Hematopoietic multipotent progenitor cell treated with erythropoietin and hydrocortisone succinate and interleukin-3 and kit ligand, for 8 days (in vitro differentiated cells): ENCODE measurements at places on chromosomes 3 and 15.
A peak's percentile ranks its signal among the peaks of the same experiment; 100 is the strongest.

- no peak for DNase-seq
These were observed 719.7 kb upstream of the BCHE start for GRCh38 chr3:166556955-166557354.

DNA sequence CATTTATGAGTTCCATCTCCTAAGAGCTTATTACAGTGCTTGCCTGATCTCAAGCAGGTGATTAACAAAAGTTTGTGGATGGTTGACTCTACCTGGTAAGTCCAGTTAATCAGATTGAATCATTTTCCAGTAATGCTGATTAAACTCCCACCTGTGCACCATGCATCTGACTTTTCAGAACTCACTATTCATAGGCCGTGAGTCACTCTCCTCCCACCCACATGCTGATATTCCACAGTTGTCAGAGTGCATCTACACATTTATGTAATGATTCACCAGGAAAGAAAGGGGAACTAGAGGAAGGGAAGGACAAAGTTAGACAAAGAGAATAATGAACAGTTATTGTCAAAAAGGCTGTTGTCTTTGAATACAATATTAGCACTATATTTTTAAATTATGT lies 106.2 kb upstream of the UBE3A start:
- DNase-seq: no peak

DNA sequence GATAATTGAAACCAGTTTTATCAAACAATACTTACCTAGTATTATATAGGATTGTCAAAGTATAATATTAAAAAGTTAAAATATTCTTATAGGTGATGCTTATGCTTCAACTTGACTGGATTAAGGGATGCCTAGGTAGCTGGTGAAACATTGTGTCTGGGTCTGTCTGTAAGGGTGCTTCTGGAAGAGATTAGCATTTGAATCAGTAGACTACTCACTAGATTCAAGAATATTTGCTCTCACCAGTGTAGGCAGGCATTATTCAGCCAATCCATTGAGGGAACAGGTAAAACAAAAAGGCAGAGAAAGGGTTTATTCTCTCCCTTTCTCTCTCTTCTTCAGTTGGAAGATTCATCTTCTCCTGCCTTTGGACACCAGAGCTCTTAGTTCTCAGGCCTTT lies 486.8 kb upstream of the GOLIM4 start:
- DNase-seq: no peak

- no peak for DNase-seq
These were observed 197.0 kb upstream of the KCNH8 start for GRCh38 chr3:18951333-18951732.

GRCh38 chr3:186477876-186478275 lies 66.3 kb downstream of the CRYGS start:
- no peak for DNase-seq

- DNase-seq: no peak
These were observed 138.9 kb upstream of the SLC7A14 start for GRCh38 chr3:170724599-170725280.

GRCh38 chr3:139113993-139114375 lies 69.3 kb upstream of the PRR23C start:
- peak; percentile 16 for DNase-seq

DNA sequence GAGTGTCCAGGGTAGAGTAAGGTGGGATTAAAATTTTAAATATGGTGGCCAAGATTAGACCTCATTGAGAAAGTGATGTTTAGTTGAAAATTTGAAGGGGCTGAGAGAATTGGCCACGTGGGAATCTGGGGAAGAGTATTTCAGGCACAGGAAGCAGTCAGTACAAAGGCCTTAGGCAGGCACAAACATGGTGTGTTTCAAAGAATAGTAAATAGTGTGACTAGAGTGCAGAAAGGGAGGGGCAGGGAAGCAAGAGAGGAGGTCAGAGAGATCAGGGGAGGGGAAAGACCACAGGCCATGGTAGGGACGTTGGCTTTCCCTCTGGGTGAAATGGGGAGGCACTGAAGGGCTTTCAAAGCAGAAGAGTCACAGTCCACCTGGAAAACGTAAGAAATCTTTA lies 36.6 kb upstream of the POMGNT2 start:
- DNase-seq: no peak

GRCh38 chr3:47259114-47259513 lies 23.5 kb downstream of the KIF9 start:
- DNase-seq: no peak

GRCh38 chr3:100693225-100693624 lies 16.1 kb upstream of the TFG start:
- DNase-seq: no peak

DNA sequence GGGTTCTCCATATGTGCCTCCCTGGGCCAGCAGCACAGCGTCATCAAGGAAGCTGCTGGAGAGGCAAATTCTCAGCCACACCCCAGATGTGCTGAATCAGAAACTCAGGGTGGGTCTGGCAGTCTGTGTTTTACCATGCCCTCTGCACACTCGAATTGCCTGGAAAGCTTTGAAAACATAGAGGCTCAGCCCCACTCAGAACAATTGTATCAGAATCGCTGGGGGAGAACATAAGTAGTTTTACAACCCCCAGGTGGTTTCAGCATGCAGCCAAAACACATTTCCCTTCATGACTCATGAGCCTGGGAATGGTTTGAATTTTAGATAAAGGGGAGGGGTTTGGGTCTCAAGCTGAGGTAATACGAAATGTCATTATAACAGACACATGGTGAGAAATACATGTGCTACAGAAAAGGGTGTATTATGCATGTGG lies 9.6 kb downstream of the TGM4 start:
- no peak for DNase-seq

GRCh38 chr3:94158512-94158911 lies 95.7 kb downstream of the NSUN3 start:
- DNase-seq: no peak

DNA sequence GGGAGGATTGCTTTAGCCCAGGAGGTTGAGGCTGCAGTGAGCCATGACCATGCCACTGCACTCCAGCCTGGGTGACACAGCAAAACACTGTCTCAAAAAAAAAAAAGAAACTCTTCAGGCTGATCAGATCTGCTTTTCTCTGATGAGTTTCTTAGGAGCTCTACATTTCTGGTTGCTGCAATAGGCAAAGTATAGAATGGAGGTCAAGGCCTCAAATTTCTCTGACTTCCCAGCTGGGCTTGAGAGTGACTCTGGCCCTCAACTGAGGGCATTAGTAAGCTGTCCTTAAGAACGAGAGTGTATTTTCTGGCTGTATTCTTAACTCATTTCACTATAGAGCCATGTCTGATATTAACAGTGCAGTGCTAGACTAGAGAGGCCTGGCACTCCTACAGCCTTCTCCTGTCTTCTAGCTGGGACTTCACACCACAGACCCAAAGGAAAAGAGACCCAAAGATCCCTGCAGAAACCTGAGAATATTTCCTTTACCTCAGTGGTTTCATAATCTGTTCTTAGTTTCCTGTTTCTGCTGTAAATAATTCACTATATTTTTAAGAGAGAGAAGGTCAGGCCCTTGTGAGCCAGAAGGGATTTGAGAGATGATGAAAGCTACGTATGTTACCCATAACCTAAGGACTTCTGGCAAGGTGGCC lies 2.0 kb upstream of the NR1I2 start:
- DNase-seq: peak; percentile 6

DNA sequence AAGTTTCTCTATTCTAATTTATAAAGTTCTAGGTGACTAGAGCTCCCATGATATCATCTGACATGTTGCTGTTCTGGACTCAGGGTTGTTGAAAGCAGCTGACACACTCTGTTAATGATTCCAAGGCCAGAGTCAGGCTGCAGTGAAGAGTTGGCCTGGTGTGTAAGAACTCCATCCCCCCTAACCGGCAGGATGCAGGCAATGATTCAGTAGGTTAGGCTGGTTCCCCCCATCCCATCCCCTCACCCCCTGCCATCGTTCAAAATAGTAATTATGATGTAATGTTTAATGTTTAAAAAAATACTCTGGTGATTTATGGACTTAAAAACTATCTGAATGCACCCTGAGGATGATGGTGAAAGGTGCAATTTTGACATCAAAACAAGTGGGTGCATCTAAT lies 4.6 kb upstream of the TRIM71 start:
- DNase-seq: no peak

DNA sequence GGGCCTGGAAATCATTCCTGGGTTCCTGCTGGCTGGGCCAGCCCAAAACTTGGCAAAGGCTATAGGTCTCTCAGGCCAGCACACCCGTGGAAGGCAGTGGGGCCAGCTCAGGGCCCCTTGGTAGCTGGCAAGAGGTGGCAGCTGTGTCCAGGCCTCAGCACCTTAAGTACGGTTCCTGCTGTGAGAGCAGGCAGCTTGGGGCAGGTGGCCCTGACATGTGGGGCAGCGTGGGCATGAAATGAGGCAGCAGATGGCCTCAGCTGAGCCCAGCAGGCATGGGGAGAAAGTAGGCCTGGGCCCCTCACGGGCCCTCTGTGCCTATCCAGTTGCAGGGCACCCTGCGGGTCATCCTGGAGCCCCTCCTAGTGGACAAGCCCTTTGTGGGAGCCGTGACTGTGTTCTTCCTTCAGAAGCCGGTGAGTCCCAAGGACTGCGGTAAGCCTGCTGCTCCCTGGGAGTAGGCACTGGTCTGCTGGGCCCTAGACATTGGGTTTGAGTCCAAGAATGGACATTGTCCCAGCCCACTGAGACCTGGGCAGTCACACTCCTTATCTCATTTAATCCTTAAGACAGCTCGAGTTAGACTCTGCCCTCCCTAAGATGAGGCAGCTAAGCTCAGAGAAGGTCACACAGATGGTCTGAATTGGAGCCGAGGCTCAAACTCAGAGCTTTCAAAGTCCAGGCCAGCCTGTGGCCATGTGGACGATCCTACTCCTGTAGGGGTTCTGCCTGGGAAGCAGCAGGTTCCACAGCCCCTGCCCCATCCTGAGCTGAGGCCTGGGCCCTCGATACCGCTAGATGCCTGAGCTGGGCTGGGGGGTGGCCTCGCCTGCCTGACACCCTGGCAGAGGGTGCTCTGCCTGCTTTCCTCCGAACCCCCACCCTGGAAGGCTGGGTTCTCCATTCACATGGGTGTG lies 25.5 kb downstream of the ESYT3 start:
- no peak for DNase-seq

GRCh38 chr3:11558002-11558401 lies 85.7 kb downstream of the VGLL4 start:
- no peak for DNase-seq

- peak; percentile 70 for DNase-seq
These were observed 5.7 kb downstream of the DUT start for GRCh38 chr15:48336940-48337339.

DNA sequence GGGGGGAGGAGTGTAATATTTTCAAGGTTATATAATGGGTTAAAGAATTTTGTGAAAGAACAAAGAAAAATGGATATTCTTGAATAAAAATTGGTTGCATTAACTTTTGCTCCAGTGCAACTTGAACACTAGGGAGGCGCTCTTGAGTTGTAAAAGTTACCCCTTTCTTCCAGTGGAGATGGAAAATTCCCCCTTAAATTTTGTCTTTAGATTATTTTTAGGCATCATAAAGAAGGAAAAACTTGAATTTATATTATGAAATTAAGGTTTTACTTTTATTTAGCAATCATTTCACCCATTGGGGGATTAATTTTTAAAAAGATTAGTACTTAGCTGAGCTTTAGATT lies 550 bp upstream of the CHD2 start:
- peak; percentile 74 for DNase-seq
